Naive B cell (primary cell): ENCODE measurements at places on chromosomes 6 and 20. TPM values are rescaled to one million over a fixed set of nuclear protein-coding genes. Genes with fewer than 3 reads are reported as not detected.

PLAGL2 gene
- polyA plus RNA-seq = 4.1 TPM

GRCh38 chr6:27726619-27727023, 185.6 kb downstream of the OR2B2 start:
- no peak for DNase-seq

HAO1 gene
- not detected for polyA plus RNA-seq

- DNase-seq = no peak
These were observed 48.0 kb downstream of the VAPB start for GRCh38 chr20:58436868-58437645.

- DNase-seq = no peak
These were observed 155.0 kb upstream of the SUPT3H start for GRCh38 chr6:45532721-45533210.

ETV7 gene
- polyA plus RNA-seq = not detected

- DNase-seq = peak; percentile 16
These were observed at the start of gene PACSIN1 for GRCh38 chr6:34465531-34466241. Gene PACSIN1, plus strand, starts transcription at chr6:34466076. Its CDS starts 60,230 bp downstream, at chr6:34526306.

NKAIN2 gene
- polyA plus RNA-seq = not detected

- no peak for DNase-seq
These were observed 36.1 kb downstream of the NTSR1 start for GRCh38 chr20:62744741-62745191.

ZBTB9 gene
- polyA plus RNA-seq = 4.8 TPM

DNA sequence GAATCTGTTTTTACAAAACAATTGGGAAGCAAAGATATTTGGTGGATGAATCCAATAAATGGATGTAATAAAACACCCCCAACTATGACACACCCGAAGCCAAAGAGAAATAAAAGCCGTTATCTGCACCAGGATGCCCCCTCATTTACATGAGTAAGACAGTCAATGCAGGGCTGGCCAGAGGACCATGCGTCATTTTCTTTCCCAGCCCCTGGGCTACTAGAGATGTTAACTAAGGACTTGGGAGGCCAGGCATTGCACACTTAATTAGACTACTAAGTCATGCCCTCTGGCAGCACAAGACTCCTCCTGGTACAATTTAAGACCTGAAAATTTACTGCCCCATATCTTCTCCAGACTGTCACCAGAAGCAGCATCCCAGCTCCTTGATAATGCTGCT, 3.2 kb downstream of the LEMD2 start:
- no peak for DNase-seq

PTCRA gene
- polyA plus RNA-seq = 0.88 TPM

- no peak for DNase-seq
These were observed 34.2 kb upstream of the B4GALT5 start for GRCh38 chr20:49747707-49748524.
